ENCODE measurements at places on chromosomes 12 and 14.

GRCh38 chr12:128259556-128260070, 7.4 kb upstream of the TMEM132C start:
- no peak for DNase-seq

DNA sequence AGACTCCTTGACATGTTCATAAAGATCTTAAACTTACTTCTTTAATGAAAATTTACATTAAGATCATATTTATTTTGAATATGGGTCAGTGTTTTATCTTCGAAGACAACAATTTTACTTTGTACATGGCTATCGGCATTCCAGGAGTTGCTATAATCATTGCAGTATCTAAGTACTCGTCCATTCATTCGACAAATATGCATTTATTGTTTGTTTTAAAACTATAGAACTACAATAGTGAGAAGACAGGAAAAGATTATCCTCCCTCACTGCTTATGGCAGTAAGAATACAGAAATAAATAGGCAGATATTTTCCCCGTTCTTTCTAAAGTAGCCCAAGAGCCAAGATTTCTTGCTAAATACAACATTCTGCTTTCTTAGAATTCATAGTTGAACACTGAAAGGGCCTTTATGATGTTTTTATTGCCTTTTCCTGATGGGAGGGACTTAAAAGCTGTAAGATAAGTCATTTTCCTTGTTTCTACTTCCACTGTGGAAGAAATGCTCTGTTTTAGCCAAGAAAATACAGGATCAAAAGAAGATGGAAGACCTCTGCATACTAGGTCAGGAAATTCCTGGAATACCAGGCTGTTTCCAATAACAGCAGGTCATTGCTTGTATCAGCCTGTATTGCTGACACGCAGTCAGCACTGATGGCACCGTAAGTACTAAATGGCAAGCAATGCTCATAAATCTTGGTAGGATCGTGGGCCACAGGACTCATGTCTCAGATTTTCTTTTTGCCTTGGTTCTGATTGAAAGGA, 521.0 kb upstream of the ATP2B1 start:
- DNase-seq, result no peak

DNA sequence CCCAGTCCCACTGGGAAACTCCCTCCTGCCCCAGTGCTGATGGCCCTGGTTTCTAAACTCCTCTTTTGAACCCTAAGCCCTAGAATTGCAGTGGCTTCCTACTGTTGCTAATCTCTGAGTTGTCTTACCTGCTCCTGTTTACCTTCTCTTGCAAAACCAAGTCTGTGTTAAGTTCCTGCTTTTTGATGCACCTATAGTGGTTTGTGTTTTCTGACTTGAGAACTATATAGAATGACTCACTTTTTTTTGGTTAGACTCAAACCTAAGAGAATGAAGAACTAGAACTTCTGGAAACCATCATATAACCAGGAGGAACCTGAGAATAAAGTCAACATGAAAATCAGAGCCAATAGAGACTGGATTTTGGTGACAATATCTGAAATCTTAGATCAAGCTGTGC, 5.5 kb upstream of the GAS2L3 start:
- no peak for DNase-seq

DNA sequence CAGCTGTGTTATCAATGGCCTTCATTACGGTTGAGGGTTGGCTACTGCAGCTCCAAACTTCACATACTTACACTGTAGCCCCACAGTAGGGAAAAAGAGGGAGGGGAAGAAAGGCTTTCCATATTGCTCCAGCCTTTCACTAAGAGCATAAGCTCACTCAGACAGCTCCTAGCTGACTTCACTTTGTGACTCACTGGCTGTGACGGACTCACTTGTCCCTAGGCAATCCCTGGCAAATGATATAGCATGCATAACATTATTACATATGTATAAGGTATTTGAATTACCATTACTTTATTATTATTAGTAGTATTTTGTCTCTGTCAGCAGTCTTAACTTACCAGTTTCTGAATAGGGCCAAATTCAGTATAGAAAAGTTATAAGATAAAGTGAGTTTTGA, 350.7 kb downstream of the RMST start:
- DNase-seq, result no peak

- no peak for DNase-seq
Measured at GRCh38 chr12:116524964-116525379, 34.2 kb upstream of the MAP1LC3B2 start.

DNA sequence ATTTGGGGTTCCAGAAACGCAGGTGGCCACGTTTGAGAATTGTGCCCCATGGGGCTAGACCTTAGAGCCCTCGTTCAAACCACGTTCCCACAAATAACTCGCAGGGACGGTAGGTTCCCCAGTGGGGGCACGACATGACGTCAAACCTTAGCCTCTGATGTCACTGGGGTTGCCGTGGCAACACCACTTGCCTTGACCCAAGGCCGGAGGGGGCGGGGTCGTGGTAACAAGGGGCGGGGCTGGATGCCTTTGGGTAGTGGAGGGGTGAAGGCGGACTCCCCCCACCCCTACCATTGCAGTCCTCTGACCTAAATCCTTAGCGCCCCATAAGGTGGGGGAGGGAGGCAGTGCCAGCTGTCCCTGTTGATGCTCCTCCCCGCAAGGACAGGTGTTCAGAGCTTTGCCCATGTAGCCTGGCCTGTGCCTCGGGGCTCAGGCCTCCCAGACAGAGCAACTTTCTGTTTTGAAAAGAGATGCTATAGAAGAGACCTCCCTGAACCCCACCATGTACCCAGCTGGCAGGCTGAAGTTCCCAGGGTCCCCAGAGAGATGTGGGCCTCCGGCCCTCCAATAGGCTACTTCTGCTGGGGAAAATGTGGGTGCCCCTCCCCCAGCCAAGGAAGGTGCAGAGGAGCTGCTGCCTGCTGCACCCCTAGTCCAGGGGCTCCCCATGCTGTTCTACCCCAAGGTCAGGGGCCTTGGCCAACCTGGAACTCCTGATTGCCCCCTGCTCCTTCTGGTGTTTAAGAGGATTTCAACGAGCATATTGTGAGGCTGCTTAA, 1.9 kb downstream of the FAM222A start:
- peak; percentile 33 for DNase-seq

- DNase-seq, result no peak
Measured at GRCh38 chr14:98243332-98243731, 1028.7 kb downstream of the BCL11B start.
